ENCODE measurements at places on chromosomes 7 and 10.

DNA sequence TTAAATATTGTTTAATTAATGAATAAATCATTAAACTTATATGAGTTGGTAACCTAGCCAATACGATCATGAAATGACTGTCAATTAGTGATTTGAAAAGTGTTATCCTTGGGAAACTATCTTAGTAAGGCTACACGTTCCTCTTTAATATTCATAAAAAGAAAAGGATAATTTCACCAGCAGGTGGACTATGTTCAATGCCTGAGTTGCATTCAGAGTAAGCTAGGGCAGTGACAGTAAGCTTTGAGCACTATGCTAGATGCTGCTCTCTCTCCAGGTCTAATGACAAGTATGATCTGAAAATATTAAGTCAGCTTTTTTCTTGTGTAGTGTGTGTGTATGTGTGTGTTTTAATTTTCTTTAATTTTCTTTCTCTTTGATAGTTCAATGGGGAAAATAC, 486.3 kb upstream of the PCDH15 start:
- no peak for DNase-seq

GRCh38 chr7:77806425-77806824, 7.9 kb downstream of the PHTF2 start:
- DNase-seq: no peak

GRCh38 chr10:6400331-6400730, 179.7 kb downstream of the PRKCQ start:
- DNase-seq: no peak

DNA sequence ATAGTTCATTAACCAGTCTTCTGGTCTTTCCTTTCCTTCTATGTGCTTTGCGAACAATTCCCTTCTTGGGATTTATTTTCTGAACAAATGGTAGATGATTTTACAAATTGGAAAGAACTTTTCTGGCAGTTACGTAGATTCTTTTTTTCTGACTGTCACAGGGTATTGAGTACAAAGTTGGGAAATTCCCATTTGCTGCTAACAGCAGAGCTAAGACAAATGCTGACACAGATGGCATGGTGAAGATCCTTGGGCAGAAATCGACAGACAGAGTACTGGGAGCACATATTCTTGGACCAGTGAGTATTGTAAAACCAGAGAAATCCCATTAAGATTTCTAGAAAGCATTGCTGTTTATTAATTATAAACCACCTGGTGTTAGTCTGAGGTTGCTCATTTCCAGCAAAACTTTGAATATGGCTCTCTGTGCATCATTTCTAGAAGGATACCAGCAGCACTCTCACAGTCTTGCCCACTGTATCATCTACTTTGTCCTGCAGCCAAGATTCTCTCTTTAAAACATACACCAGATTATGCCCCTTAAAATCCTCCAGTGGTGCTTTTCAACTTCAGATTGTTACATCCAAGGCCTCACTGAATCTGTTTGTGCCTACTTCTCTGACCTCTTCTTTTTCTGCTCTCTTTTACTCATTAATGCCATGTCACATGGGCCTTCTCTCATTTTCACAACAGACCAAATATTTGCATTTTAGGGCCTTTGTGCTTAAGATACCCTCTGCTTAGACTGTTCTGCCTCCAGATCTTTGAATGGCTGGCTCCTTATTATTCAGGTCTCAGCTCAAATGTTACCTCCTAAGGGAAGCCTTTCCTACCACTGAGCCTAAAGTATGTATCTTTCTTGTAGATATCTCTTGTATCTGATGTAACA, 27.0 kb downstream of the DLD start:
- no peak for DNase-seq

DNA sequence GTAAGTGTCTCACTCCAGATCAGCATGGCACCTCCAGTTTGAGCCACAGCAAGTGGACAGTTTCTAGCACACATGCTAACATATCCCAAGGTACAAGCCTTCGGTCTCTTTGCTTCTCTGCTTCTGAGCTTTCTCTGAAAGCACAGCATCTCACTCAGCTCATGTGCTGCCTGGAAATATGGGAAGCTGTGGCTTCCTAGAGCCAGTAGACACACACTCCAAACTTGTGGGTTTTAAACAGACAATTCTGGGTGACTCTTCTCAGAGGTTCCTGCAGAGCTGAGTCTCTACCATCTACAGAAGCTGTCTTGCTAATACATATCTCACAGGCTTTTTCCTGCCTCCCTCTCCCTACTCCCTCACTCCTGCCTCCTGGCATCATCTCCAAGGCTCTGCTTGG, 23.9 kb upstream of the TMEM273 start:
- no peak for DNase-seq

GRCh38 chr7:159212226-159212625, 67.6 kb upstream of the VIPR2 start:
- no peak for DNase-seq

DNA sequence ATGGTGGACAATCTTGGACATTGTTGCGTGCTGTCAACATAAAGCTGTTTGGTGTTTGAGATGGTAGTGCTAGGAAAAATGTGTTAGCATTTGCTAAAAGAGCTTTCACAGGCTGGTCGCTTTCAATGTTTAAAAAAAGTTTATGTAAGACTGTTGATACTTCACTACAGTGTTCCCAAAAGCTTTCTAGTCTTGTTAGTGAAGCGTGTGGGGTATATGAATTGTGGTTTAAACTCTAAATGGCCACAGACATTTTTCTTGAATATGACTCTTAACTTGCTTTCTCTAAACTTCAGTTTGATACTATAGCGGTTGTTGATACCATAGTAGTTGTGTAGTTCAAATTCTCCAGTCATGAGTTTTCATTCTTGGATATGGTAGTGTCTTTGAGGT, 44.9 kb downstream of the MCU start:
- no peak for DNase-seq

GRCh38 chr10:92413519-92413918, 122.6 kb downstream of the MARCHF5 start:
- no peak for DNase-seq

DNA sequence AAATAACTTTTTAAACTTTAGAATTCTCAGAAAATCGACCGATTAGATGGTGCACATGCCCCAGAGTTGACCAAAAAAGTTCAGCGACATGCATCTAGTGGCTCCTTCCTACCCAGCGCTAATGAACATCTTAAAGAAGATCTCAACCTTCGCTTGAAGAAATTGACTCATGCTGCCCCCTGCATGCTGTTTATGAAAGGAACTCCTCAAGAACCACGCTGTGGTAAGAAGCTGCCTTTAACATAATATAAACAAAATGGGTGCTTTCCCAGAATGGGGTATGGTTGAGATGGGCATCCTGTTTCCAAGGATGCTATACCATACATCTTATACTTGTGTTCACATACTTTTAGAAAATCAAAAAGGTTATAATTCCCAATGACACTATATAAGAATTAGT, 24.6 kb downstream of the GLRX3 start:
- DNase-seq: no peak

- no peak for DNase-seq
Observed at GRCh38 chr7:41328131-41328530, 374.8 kb downstream of the INHBA start.

DNA sequence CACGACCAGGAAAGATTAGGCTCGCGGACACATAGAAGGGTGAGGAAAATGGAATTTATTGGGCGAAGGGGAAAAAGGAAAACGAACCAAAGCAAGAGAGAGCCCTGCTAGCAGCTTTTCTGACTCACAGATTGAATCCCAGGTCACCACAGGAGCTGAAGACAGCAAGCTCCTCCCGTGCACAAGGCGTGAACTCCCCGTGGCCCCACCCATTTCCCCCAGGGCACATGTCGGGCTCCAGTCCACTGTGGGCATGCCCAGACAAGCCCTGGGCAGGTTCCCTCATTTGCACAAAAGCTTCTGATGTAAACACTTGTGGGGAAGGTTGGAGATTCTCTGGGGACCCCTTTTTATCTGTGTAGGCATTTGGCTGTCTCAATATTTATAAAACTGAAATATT, 582.4 kb downstream of the SUGCT start:
- peak; percentile 15 for DNase-seq

DNA sequence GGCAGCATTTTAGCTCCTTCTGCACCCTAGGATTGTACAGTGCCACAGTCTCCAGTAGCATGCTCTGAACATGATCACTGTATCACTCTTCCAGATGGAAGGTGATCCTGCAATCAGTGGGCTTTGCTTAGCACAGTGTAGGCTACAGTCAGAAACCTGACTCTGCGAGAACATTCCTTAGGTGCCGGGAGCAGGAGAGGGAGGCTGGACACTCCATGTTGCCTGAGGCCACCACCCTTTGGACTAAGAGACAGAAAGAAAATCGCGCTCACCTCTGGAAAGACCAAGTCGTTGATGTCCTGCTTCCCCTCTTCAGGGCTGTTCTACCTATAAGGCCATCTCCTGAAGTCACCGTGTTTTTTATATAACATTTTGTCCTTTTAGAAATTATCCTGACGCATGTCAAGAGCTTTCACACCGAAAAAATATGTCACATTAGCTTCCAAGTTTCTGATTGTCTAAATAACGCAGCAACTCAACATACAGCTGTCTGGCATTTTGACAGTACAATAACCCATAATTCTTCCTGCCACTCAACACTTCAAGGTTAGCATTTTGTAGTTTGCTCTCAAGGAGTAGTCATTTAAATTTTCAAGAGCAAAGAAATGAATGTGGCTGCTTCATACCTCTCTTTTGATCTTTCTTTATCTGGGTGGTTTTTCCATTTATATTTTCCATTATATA, 563.1 kb downstream of the LRMDA start:
- DNase-seq: no peak

- DNase-seq: no peak
Observed at GRCh38 chr10:97380516-97380915, 20.6 kb downstream of the RRP12 start.

GRCh38 chr10:97584060-97584797, at the start of gene HOGA1:
Gene HOGA1, plus strand, starts transcription at chr10:97584389. Its CDS starts 315 bp downstream, at chr10:97584704.
- no peak for DNase-seq

DNA sequence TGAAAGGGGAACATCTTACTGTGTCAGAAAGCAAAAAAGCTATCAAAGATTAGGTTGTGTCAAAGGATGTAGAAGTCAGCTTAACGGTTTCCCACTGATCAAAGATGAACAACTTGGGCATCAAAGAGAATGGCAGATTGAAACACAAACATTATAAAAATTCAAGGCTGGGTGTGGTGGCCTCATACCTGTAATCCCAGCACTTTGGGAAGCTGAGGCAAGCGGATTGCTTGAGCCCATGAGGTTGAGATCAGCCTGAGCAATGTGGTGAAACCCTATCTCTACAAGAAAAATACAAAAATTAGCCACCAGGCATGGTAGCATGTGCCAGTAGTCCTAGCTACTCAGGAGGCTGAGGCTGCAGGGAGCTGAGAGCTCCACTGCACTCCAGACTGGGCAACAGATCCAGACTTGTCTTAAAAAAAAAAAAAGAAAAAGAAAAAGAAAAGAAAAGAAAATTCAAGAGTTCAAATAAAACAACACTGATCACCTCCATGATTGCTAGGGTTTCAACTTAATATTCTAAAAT, 34.5 kb downstream of the RTKN2 start:
- DNase-seq: no peak

DNA sequence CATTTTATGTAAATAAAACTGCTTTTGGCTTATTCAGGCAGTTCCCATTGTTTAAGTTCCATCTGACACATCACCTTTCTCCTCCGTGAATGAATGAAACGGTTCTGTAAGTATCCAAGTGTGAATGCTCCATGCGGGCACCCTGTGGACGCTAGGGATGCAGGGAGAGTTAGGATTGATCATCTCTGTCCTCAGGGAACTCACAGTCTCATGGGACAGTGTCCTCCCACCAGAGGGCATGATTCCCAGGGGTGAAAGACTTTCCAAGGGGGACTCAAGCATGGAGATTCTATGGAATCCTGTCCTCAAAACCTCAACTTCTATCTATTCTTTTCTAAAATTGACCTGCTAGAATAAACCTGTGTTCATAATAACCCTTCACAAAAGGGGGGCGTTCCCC, 98.8 kb downstream of the HECW1 start:
- no peak for DNase-seq

GRCh38 chr10:117539361-117539773, 3.2 kb upstream of the EMX2 start:
- no peak for DNase-seq

- DNase-seq: no peak
Observed at GRCh38 chr7:105149827-105150226, 135.8 kb downstream of the KMT2E start.

- no peak for DNase-seq
Observed at GRCh38 chr7:51236470-51237132, 80.0 kb downstream of the COBL start.

Measured in NCI-H748 treated with DMSO at 0.1 percent for 48 hours (cell line).